ENCODE measurements at places on chromosomes 6 and 20.

DNA sequence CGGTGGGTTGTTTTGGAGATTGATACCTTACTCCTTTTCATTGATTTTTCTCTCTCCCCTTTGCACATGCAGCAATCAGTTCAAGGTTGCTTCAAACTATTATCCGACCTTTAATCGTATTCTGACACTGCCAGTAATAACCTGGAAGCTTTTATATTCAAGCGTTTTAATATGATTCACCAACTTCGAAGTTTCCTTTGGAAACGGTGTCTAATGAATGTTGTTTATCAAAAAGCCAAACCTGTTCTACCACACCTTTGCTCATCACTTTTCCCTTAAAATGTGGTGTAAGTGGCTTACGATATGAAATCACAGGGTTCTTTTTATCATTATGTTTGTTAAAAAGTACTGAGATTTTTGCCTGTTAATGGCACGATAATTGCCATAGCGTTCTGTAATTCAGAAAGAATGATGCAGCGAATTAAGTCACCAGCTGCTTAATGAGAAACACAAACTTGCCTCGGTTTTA lies 660 bp downstream of the STXBP5 start:
- DNase-seq, result no peak

DNA sequence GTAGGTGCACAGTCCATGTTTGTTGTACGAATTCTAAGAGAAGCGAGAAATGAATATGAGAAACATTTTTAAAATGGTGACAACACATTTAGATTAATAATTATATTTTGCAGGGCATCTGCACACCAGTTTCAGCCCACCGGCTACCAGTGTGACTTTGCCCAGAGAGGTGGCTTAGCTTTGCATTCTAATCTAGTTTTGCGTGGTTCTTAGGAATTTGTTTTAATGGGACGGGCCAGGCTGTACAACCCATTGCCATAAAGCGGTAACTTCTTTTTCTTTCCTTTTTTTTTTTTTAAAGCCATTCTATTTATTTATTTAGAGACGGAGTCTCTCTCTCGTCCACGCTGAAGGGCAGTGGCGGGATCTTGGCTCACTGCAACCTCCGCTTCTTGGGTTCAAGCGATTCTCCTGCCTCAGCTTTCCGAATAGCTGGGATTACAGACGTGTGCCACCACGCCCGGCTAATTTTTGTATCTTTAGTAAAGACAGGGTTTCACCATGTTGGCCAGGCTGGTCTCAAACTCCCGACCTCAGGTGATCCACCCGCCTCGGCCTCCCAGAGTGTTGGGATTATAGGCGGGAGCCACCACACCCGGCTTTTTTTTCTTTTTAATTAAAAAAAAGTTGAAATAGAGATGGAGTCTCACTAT lies 829 bp downstream of the MANBAL start:
- no peak for DNase-seq

DNA sequence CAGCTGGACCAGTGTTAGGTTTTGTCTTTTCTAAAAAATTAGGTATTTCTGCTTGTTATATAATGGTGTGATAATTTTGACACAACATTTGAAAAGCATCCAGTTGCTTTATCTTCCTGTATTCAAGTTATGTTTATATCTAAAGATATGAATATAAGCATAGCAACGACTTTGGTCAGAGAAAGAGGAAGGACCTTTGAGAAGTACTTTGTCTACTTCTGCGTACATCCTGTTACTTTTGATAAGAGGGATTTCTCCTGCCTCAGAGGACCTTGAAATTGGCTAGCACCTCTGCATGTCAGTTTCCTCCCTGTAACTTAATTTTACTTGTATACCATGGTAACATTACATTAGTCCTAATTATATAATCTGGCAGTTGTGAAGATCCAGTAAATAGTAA lies 24.8 kb downstream of the PHF20 start:
- DNase-seq, result peak; percentile 18

DNA sequence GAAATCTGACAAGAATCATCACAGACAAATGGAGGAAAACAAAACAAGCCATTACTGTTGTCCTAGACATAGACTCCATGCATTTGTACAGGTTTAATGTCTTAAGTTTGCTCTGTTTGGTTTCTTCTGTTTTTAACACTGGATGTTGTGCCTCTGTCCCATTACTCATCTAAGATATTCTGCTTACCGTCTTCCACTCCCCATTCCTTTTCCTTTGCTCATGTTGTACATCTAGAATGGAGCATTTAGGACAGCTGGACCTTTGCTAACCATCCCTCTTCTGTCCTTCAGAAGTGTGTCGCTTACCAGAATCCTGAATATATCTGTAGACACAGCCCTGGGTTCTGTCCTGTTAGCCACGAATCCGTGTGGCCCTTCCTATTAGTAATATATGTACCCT lies 35.2 kb downstream of the RAB22A start:
- DNase-seq, result no peak

DNA sequence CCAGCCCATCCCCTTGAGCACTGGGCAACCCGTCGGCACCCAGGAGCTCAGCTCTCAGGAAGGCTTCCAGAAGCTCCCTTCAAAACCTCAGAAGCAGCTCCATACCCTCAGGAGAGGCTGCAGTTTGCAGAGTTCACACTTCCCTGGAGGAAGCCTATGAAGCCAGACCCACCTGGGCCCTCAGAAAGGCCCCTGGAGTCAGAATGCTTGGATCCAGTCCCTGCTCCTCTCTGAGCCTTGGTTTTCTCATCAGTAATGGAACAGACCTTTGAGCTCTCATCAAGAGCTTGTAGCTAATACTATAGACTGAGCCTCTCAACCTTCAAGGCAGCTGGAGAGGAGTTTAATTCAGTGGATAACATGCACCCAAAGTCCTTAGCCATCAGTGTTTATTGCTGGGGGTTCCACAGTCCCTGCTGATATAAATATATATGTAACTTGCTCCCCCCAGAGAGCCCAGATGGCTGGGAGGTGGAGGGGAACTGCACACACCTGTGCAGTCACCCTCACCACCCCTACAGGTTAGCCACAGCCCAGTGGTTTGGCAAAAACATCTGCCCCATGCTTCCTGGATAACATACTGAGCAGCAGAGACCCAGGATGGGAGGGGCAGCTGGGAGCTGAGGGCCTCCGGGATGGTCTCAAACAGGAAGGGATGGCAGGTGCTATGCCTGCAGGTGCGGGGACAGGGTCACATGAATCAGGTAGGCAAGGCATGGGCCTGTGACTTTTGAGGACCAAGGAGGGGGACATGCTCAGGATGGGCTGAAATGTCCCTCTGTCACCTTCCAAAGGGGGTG lies 120.1 kb downstream of the SNX5 start:
- DNase-seq, result no peak

DNA sequence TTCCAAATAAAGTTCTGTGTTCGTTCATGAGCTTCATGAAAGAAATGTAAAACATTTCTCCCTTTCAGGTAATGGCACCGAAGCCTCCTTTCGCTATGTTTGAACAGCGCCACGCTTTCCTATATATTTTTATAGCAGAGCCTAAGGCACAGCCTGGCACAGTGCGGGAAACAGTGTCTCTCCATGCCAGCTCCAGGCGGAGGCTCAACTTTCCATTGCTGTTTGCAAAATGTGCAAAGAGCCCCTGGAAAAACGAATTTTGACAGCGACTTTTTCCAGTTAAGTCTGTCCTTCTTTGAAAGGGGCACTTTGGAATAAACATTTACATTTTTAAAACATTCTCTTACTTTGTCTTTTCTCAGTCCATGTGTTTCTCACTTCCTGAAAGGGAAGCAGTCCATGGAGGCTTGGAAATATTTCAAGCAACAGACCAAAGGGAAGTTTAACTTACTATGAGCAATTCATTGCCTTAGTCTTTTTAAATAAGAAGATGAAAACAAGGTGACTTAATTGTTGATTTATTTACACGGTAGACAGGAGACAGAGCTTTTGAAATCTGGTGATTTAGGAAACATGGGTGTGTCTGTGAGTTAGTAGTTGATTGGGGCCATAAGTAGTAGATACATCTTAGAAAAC lies 769 bp downstream of the CCN6 start:
- no peak for DNase-seq

DNA sequence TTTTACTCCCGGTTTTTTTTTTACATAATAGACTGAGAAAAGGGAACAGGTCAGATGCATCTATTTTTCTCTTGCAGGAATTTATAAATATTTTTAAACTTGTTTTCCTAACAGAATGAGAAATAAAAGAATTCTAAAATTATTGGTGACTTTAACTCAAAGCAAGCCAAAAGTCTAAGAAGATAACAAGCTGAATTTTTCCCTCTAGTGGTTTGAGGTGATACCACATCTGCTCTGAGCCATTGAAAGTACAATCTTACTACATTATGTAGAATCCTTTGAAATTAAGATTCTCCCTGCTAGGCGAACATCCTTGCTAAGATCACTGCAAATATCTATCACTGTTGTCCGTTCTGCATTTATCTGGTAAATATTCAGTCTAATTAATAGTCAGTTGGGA lies 10.7 kb upstream of the STMND1 start:
- DNase-seq, result no peak

DNA sequence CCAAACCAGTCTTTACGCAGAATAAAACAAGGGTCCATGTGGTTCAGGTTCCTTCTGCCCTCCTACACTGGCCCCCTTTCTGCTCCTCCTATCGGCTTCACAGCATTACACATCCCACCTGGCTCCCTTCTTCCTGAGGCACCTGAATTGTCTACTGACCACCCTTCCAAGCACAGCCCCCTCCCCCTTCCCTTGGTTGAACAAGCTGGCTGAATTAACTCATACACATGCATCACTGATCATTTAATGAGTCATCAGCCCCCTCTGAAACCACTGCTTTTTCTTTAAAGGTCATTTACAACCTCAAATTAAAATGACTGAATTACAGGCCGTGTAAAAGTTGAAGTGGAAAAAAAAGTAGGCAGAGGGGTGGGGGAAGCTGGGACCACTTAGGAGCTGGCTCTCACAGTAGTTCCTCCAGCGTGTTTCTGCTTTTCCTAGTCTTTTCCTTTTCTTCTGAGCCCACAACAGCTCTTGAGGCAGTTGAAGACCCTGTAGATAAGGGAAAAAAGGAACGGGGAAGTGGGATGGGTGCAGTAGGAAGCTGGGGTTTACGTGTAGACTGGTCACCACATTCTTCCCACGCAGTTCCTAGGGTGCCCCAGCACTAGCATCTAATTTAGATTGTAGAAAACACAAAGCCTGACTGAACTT lies 67.6 kb downstream of the FYN start:
- no peak for DNase-seq

GRCh38 chr6:142429195-142429594 lies 127.4 kb downstream of the ADGRG6 start:
- DNase-seq, result no peak

DNA sequence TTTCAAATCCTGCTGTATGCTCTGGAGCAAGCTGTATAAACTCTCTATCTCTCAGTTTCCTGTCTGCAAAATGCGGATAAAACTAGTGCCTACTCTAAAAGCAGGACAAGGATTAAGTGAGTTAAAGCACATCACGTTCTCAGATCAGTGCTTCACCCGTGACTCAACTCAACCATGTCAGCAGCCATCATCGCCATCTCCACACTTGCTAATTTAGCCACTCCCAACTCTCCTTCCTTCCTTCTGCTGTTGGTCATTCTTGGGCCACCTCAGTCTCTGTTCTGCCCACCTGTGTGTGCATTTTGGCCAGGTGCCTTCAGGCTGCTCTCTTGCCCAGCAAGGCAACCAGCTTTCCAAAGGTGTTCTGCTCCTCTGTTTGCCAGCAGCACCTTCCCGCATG lies 260.0 kb upstream of the CDYL start:
- DNase-seq, result no peak

GRCh38 chr6:87237804-87238203 lies 82.4 kb downstream of the ZNF292 start:
- DNase-seq, result peak; percentile 16

GRCh38 chr20:53336892-53337291 lies 256.7 kb downstream of the ZNF217 start:
- DNase-seq, result no peak

DNA sequence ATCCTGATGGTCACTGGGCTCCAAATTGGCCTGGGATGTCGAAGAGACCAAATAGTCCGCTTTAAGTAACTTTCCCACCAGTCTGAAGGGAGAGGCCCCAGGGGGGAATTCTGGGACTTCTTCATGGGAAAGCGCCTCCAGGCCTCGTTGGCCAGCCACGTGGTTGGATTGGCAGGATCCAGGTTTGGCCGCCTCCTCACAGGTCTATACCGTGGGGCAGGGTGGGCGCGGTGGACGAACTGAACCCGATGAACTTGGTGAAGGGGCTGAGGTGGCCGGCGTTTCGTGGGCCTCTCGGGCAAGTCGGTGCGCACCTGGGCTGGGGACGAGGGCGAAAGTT lies 297 bp downstream of the POM121L2 start:
- no peak for DNase-seq

DNA sequence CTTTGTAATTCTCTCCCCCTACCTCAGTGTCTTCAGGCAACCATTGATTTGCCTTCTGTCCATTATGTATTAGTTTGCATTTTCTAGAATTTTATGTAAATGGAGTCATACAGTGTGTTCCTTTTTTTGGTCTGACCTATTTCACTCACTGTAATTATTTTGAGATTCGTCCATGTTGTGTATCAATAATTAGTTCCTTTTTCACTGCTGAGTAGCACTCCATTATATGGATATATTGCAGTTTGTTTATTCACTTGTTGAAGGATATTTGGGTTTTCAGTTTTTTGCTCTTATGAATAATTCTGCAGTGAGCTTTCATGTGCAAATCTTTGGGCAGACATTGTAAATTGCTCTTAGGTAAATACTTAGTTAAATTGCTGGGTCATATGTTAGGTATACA lies 97.1 kb downstream of the CTNNBL1 start:
- DNase-seq, result no peak

- no peak for DNase-seq
These were observed 487.5 kb downstream of the EPM2A start for GRCh38 chr6:145247692-145248419.

GRCh38 chr6:74654296-74654695 lies 551.6 kb downstream of the COL12A1 start:
- no peak for DNase-seq

DNA sequence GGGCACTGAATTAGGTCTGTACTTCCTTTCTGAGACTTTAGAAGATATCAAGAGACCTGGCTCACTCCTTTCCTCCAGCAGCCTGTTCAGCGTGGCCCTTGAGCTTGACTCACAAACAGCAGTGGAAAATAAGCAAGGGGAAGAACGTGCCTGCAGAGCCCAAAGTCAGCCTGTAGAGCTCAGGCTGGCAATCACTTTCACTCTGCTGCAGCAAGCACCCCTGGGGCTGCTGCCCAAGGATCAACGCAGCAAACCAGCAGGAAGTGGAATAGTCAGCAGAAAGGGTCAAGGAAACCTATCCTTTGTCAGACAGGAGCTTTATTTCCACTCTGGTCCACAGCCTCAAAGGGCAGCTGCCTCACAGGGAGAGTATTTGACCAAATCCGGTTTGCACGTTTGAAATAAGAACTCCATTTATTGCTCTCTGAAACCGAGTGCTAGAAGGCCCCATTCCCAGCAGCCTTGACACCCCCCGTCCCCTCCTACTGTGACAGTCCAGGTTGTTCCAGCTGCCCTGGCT lies 77.4 kb downstream of the PRDM1 start:
- no peak for DNase-seq

Measured in naive thymus-derived CD4-positive, alpha-beta T cell (primary cell).